ENCODE measurements at places on chromosomes 1 and 21.
A peak's percentile ranks its signal among the peaks of the same experiment; 100 is the strongest.

- DNase-seq: peak; percentile 57
Observed at GRCh38 chr1:47231301-47232186, 481 bp downstream of the TAL1 start.

DNA sequence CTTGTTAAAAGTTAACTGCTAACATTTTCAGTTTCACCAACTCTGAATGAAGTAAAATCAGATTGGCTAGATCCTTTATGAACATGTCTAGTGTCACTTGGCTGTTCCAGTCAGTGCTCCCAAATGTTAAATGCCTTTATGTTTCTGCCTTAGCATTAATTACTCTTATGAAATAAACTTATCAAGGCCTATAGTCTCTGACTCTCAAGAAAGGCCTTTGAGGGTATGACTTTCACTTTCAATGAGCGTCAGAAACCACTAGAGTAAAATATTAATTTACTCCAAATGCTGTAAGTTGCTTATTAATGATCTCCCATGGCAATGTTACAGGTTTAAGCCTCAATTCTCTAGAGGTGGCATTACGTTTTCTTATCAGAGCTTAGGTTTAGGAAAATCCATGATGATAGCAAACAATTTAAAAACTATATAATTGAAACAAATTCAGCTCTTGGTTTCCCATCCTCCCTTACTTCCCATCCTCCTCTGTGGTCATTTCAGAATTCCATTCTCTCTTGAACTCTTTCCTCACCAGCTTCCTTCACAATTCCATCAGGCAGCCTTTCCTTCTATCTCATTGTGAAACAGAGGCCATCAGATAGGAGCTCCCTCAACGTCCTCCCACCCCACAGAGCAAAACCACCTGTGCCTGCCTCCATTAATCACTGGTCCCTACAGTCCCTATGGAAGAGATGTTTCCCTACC is 108.6 kb upstream of the COP1 start:
- no peak for DNase-seq

DNA sequence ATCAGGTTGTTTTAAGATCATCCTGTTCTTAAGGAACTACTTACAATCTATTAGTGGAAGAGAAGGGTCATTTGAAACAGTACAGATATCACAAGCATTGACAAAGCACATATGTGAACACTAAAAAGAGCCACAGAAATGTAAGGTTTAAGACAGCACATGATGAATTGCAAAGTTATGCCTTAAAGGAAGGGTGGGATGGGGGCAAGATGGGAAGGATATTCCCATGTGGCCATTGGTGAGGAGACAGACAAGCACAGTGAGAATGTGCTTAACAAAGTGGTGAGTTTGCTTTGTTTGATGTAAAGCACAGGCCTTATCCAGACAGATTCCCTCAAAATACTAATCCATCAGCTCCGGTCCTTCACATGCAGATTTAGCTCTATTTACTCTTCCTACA is 151.6 kb upstream of the IVNS1ABP start:
- DNase-seq: peak; percentile 74

DNA sequence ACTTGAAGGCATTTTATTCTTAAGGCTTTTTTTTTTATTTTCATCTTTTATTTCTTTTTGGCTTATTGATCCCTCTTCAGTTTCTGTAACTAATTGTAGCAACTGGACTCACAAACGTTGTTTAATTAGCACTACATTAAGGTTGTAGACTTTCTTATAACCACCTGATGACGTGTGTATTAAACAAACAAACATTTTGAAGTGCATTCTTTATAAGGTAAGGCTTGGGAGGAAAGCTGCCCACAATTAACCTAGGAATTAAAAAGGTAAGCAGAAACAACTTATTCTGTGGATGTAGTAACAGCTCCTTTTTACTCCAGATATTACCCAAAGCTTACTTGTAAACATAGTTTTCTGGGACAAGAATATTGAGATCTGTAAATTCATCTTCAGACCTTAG is 55.0 kb downstream of the CAMSAP2 start:
- DNase-seq: no peak

DNA sequence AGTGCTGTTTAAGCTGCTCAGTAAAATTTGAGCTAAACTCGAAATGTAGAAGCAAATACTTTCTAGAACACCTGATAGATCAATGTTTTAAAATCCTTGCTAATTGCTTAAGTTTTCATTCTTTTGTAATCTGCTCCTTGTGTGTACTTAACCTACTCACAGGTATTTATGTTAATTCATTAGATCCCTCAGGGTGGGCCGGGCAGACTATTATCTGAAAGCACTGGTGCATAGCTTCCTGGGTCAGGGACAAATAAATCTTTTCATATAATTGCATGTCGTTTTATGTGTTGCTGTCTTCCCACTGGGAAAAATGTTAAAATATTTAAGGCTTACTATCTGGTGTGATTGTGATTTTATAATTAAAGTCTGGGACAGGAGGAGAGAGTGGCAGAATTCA is 440.5 kb downstream of the SMYD3 start:
- no peak for DNase-seq

- DNase-seq: peak; percentile 90
Observed at GRCh38 chr1:194024659-194025058, 838.2 kb upstream of the B3GALT2 start.

GRCh38 chr1:47984175-47984789 is 12.9 kb downstream of the TRABD2B start:
- no peak for DNase-seq

Data from fibroblast of skin of right quadriceps (primary cell).